Right ventricle myocardium inferior (tissue), 1 donor: ENCODE measurements at places on chromosomes 12 and 14.

- no peak for DNase-seq
These were observed 182.2 kb downstream of the ANO4 start for GRCh38 chr12:100976735-100977134.

GRCh38 chr12:105085501-105085900, 1.2 kb upstream of the ALDH1L2 start:
- no peak for DNase-seq

GRCh38 chr12:117036046-117036445, 63.2 kb downstream of the TESC start:
- no peak for DNase-seq

DNA sequence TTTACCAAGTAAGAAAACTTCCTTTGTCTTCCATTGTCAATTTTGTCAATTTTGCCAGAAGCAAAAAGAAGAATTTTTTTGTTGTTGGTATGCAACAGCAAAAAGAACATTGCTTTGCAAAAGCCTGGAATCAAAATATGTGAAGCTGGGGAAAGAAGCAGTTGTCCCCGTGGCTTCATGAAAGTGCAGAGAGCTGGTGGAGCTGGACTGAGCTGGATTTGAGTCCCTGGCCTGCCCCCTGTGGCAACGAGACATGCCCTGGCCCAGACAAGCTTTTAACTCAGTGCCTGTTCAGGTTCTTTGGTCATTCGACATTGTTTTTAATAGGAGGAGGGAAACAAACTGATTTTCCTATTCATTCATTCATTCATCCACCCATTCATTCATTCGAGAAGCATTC, 70.3 kb downstream of the SLC15A4 start:
- DNase-seq, result no peak
